Astrocyte of the cerebellum (primary cell): ENCODE measurements at places on chromosomes 6 and 20.

DNA sequence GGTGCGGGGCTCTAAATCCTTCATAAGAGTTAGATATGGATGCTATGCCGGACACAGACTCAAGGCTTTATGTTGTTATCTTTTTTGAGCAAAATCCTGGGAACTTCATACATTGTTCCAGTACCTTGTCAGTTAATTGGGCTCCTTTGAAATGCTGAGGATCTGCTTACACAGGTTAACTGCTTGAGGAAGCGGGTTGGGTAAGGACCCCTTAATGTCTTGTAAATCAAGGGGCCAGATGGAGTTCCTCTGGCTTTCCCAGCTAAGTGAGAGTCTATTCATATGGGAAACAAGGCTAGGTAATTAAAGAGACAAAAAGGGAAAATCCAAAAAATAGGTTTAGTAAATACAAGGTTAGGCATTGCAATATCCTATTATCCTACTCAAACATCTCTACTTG is 141.5 kb downstream of the OR2B2 start:
- DNase-seq, result no peak

DNA sequence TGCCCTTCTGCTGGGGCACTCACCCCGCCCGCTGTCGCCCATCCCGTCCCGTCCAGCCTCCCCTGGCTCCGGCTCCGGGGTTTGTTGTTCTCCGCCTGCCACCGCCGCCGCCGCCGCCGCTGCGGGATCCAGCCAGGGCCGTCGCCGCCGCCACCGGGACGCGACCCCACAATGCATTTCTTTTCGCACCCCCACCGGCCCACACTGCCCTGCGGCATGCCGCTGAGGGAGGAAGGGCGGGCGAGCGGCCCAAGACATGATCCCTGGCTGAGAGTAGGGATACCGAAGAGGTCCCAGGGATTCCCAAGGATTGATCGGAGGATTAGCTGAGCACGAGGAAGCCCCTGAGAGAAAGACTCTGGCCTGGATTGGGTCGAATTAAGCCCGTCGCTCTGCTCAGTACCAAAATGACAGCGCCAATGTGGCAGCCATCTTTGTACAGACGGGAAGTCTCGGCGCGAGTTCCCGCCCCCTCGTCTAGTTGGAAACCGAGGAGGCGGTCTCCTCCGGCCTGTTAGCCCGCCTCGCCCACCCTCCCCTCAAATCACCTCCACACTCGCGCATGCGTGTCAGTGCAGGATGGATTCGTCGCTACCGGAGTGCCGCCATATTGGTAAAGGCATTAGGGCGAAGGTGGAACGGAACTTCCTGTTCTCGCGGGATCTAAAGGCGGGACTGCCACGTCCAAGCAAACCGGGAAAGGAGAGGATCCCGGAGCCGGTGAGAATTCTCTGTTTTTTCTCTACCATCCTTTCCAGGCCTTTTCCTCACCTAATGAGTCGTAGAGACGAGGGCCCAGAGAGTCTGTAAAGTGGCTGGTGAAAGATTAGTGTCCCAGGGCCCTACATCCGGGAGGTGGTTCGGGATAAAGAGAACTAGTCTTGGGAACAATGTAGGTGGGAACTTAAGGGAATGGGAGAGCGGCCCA is at the start of the genes RXRB and SLC39A7:
Gene RXRB, minus strand, starts transcription at position 447 of the 928 bp plus-strand sequence. Its CDS starts 189 bp downstream, at position 258.
Gene SLC39A7, plus strand, starts transcription at position 649 of the 928 bp plus-strand sequence. CDS start 379 bp downstream, outside the sequence.
- peak; percentile 100 for DNase-seq

DNA sequence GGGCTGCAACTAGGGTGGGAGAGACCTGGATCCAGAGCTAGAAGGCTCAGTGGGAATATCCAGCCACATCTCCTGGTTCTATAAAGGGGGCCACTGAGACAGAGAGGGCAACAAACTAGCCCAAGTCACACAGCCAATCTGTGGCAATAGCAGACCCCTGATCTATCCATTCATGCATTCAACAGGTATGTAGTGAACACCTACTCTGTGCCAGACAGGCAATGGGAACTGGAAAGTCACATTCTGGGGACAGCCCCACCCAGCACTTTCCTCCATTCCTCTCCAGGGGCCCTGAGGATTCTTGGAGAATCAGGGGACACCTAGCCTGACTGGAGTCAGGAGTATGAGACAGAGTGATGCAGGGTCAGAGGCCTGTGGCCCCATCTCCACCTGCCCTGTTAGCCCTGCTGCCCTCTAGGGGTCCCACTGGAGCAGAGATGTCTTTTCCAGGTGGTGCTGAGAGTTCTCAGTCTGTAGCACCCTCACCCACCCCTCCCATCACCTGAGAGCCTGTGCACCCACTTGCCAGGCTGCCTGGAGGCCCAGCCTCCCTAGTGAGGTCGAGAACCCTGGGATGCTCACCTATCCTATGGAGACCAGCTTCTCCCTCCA is 13.6 kb downstream of the BPIFA2 start:
- no peak for DNase-seq

DNA sequence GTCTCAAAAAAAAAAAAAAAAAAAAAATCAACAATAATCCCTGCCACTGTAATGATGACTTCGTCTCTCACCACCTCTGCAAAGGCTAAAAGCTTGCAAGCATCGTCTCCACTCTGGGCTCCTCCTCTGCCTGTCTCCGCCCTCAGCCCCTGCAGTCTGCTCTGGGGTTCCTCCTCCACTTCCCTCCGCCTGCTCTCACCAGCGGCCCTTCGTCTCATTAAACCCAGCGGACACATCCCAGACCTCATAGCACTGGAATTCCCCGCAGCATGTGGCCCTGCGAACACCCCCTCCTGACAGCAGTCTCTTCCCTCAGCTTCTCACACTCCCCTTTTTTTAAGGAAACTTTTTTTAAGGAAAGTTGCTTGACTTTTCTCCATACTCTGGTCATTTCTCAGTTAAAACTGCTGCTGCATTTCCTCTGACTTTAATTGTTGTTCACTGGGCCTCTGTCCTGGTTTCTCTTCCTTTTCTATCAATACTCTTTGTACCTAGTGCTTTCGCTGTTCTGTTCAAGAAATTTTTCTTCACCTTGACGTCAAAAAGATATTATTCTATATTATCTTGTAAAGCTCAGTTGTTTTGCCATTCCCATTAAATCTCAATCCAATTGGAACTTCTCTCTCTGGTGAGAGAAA is 70.9 kb upstream of the PLEKHG1 start:
- DNase-seq, result peak; percentile 31

DNA sequence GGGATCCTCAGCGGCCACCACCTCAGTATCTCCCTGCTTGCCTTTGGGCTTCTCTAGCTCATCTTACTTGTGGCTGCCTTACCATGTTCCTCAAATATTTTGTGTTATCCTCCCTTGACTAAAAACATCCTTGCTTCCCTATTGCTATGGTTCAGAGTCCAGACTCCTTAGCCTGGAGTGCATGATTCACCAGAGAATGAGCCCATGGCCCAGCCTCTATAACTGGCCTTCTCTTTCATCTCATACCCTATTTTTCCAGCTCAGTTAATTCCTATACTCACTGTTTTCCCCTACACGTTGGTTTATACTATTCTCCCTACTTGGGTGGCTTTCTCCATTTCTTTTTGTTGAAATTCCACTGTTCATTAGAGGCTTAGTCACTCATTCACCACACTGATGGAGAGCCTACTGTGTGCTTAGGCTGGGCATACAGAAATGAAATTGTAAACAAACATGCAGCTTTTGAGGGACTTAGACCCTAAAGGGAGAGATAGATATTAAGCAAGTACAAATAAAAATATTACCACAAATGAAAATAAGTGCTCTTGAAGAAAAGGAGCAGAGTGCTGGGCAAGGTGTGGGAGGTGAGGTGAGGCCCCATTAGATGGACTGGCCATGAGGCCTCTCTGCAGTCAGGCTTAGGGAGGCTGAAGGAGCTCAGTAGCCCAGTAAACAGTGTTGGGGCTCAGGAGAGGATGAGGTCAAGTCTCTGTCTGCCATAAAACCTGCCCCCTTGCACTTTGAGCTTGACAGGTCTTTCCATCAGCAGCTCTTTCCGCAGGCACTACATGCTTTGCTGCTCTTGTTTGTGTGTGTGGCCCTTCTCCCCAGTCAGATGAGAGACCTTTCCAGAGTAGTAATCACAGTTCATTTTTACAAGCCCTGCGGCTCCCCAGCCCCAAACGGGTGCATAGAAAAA is 109.3 kb downstream of the TCP11 start:
- DNase-seq, result no peak

DNA sequence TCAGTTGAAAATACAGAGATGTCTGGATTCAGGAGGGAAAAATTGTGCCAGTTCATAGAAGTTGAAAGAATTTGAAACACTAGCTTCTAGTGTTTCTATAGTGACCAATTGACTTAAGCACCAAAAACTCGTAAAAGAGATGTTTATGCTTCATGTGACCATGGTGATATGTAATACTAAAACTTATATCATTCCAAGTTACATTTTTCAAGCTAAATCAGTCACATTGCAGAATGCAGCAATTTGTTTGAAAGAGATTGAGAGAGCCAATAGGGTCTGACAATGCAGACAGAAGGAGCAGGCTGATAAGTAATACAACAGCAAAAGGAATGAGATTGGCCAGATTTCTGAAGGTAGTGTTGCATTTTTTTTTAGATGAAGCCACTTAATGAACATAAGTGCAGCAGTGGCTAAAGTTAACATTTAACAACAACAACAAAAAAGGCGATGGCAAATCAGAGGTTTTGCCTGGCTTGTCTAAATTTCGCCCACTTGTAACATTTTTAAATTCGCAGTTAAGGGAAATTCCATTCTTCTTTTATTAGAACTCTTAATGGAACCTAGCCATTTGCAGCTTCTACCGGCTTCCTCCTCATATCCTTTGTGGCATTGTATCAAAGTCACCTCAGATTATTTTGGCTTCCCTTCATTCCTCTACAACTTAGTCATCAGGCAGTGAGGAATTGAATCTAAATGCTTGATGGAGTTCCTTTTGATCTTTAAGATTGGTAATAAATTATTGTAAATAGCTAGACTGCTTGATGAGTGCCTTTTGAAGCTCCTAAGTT is 484.0 kb upstream of the SOX4 start:
- peak; percentile 74 for DNase-seq

DNA sequence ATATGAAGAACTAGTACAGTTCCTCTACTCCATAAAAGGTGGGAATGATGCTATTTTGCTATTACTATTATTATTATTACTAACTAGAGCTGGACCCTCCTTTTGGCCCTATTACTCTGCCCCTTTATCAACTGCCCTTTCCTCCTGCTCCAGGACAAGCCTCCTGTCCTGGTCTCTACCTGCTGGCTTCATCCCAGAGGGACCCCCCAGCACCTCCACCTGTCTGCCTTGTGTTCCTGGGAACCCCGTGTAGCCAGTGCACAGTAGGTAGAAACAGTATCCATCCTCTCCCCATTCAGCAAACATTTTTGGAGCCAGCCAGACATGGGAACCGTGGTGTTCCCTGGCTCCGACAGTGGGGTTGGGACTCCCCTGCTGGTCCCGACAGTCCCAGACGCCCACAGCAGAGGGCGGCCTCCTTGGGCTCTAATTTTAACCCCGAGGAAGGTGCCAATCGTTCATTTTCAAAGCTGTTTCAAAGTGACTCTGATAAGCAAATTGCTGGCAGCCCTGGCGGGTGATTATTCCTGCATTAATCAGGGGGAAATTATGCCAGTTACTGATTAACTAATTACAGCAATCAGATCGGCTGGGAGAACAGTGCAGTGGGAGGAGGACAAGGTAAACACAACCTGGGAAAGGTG is 44.2 kb upstream of the MDGA1 start:
- DNase-seq, result no peak

DNA sequence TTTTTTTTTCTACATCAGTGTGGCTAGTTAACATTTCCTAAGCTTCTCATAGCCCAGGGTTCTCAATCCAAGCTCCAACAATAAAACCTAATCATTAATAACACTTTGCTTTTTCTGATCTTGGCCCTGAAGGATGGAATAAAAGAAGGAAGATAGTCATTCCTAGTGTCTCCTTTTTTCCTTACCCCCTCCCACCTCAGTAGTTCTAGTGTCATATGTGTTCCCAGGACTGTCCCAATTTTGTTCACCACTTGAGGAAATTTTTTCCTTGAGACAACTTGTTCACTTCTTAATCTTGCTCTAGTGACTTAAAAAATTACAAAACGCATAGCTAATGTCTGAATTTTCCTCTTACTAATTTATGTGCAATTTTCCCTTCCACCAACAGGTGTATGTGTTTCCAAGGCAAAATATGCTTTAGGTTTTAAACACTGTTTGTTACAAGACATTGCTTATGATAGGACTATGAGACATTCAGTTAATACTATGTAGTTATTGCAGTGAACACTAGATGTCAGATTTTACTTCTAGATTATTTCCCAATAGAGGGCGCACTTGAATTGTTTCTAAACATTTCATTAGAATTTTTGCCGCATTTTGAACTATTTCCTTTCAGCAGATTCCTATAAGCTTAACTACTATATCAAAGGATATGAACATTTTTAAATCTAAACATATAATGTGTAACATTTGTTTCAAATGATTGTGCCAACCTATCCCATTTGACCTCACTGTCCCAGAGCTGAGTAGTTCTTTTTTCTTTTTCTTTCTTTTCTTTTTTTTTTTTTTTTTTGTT is 18.5 kb upstream of the C6orf141 start:
- DNase-seq, result peak; percentile 67

DNA sequence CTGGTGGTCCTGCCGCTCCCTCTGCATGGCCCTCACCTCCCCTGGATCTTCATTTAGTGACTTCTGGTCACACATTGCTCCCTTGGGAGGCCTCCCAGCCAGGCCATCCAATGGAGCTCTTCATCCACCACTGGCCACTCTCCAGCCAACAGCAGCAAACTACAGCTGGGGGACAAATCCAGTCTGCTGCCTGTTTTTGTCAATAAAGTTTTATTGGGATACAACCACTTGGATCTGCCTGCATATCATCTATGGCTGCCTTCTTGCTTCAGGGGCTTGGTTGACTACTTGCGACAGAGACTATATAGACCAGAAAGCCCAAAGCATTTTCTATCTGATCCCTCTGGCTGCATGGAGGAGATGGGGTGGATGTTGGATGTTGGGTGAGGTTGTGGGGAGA is 156.6 kb upstream of the SULF2 start:
- no peak for DNase-seq

DNA sequence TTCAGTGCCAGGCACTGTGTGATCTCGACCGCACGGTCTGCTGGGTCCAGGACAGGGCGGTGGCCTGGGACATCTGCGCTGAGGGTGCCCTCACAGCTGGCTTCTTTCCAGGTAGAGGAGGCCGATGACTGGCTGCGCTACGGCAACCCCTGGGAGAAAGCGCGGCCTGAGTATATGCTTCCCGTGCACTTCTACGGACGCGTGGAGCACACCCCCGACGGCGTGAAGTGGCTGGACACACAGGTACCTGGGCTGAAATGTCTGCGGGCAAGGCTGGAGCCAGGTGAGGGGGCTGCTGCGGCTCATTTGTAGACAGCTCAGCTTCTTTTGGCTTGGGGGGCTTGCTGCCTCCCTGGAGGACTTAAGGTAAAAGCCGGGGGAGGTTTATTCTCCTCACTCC is 26.6 kb downstream of the PYGB start:
- no peak for DNase-seq

- no peak for DNase-seq
Measured at GRCh38 chr20:50240092-50240491, 49.5 kb downstream of the CEBPB start.

DNA sequence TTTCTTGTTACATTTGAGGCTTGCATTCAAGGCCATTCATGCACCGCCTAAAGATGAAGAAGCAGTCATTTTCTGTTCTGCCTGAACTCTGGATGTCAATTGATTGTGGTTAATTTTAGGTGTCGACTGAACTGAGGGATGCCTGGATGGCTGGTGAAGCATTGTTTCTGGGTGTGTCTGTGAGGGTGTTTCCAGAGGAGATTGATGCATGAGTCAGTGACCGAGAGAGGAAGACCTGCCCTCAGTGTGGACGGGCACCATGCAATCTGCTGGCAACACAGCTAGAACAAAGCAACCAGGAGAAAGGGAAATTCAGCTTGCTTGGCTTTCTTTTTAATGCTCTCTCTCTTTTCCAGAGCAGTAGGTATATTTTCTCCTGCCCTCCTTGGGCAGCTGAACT is 164.1 kb upstream of the ECI2 start:
- no peak for DNase-seq
